ENCODE measurements at places on chromosomes 5 and 9.

DNA sequence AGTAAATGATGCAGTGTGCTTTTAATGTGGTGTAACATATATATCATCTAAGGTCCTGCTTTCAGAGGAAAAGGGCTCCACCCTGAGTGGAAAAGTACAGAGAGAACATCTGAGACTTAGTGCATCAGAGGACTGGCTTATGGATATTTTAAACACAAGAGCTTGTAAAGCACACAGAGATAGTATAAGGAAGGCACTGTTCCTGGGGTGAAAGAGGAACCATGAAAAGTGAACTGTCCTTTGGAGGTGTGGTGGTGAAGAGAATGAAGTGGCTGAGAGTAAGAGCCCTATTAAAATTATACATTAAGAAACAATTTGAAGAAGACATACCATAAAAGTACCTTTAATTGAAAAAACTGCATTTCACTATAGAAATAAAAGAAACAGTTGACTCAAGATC, 68.9 kb downstream of the CSF2 start:
- no peak for DNase-seq

GRCh38 chr5:124858612-124859011, 112.2 kb upstream of the ZNF608 start:
- DNase-seq: no peak

GRCh38 chr5:91556-92263, at the start of gene PLEKHG4B:
Gene PLEKHG4B (plus strand): TSS chr5:92168. CDS start chr5:92232, 64 bp downstream.
- DNase-seq: no peak

- DNase-seq: no peak
Measured at GRCh38 chr9:110447476-110447875, 109.8 kb upstream of the TXNDC8 start.

DNA sequence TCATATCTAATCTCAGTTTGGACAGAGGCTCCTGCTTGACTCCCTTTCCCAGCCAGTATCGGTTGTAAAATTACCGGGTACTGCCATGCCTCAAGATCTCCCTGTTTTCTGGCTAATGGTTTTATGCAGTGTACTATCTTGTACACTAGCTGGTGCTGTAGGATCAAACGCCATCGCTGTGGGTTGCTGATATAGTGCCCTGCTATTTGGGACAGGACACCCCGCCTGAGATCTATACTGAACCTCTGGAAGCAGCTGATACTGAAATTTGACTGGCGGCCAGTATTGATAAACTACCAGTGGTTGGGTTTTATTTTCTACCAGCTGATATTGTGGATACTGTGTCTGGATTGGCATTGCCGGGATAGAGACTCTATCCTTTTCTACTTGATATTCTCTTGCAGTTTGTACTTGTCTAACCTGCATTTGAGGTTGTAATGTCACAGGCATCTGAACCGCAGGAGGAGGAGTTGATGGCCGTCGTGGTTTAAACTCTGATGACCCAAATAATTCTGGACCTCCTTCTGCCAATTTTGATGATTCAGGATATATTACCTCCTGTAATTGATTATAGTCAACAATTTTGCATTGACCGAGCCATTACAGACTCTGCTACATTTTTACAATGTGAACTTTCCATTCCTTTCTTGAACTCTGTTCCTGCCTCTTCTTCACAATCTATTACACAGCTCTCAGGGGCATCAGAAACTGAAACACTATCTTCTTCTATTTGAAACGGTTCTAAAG, 112.5 kb upstream of the LARP1 start:
- no peak for DNase-seq

GRCh38 chr5:90983148-90983547, 400.0 kb downstream of the ARRDC3 start:
- no peak for DNase-seq

DNA sequence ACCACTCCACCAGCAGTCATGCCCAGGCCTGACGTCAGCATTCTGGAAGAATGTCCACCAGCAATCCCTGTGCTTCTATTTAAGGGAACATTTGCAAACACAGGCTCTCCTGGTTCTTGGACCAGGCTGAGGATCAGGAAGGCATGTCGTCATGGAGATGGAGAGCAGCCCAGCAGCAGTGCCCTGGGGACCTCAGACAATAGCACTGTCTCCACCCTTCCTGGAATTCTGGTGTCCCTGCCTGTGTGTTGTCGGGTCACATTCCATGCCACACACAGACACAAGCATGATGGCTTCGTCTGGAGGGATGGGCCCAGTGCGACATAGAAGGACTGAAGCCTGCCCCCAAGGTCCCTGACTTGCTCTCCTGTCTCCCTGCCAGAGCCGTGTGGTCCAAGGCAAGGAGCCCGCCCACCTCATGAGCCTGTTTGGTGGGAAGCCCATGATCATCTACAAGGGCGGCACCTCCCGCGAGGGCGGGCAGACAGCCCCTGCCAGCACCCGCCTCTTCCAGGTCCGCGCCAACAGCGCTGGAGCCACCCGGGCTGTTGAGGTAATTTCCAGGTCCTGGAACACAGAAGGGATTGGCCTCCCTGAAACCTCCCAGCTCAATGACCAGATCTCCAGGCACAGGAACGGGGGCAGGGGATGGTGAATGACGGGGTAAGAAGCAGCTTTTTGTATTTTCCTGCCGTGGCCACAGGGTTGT, 43.8 kb downstream of the STOM start:
- DNase-seq: no peak

DNA sequence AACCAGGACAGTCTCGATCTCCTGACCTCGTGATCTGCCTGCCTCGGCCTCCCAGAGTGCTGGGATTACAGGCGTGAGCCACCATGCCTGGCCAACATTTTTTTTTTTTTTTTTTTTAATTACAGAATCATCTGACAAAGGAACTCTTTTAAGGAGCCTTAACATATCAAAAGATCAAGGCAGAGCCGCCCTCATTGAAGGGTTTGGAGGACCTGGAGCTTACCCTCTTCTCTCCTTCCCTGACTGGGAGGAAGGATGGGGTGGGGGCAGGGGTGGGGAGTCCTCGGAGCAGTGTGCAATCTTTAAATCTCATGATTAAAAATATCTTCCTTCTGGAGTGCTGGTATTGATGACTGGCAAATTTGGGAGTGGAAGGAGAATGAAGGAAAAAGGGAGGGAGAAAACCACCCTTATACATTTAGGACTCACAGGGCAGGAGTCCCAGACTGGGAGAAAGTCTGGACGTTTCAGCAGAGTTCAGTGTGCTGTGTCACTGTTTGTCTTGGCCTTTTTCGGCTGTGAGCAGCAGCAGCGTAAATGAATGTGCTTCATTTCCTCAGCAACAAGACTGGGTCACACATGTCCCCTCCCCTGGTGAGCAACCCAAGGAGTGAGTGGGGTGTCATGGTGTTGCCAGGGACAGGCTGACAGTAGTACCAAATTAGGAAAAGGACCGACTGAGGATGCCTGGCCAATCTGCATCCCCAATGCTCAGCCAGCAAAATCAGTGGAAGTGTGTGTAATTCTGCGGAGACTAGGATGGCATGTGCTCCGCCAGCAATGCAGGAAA, 115.3 kb upstream of the BNC2 start:
- no peak for DNase-seq

DNA sequence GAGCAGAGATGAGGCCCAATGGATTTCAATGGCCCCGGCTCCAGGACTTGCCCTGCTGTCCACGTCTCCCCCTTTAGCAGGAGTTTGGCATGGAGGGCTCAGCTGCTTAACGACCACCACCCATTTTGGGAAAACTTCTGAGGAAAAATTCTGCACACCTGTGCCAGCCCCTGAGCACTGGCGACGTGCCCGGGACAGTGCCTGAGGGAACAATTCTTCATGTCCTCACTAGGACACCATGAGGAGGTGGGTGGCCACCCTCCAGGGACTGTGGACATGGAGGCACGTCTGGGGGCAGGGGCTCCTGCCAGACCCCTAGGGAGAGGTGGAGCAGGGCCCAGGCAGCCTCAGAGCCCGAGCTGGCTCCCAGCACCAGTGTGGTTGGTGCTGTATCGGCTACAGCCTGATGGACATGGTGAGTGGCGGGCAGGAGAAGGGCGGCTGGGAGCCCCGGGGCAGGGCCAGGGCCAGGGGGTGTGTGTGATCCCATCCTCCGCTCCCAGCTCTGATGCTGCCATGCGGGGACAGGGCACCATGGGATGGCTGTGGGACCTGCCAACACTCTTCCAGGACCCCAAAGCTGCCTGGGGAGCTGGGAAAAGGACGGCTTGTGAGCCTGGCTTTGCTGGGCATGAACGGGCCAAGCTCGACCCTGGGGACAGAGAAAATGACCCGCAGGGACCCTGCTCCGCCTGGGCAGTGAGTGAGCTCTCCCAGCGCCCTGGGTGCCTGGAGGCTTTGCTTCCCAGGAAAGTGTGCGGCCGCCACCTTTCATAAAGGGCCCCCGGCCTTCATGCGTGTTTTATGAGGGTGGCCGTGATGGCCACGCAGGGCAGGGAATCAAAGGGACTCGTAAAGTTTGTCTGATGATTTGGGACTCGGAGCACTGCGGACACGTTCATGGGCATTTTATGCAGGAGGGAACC, 3.6 kb upstream of the QSOX2 start:
- no peak for DNase-seq

DNA sequence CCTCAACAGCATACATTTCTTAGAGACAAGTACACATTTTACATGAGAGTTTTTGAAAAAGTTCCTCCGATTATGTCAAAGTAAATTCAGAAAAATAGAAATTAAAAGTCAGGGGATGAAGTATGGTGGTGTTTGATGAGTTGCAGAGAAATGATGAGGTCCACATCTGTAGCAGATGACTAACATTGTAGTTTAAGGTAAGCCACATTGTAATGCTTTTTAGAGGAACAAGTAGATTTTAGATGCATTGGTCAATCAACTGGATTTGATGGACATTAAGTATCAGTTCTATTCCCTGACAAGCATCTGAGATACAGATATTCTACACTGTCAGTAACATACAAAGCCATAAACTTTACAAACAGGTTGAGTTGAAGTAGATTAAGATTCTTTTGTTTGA, 402.4 kb upstream of the RORB start:
- no peak for DNase-seq

- no peak for DNase-seq
Measured at GRCh38 chr5:149489605-149490037, 61.6 kb downstream of the CSNK1A1 start.

GRCh38 chr9:110555551-110556331, 23.8 kb downstream of the SVEP1 start:
- no peak for DNase-seq

- no peak for DNase-seq
Measured at GRCh38 chr9:107767711-107768110, 278.1 kb upstream of the KLF4 start.

DNA sequence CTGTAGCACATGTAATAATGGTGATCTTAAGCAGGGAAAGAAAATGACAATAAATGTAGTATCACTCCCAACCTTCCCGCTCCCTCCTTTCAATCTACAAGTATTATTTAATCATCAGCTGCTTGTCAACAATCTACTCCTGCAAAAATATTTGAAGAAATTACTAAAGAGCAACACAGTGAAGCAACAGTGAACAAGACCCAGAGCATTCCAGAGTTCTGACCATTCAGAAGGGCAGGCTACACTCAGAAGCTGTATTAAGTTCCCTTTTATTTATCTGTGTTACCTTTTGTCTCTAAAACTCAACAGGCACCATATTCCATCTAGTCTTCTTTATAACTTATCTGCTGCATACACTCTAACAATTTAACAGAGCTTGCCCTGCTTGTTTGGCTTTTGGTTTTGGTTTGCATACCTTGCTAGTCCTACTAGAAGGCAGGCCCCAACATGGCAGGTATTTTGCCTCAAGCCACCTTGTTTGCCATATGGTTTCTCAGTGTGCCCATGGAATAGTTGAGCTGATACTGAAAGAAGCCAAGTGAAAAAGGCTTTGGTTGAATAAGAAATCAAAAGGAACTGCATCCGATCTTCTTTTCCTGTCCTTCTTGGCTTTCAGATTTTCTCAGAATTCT, 253.9 kb downstream of the CEMIP2 start:
- DNase-seq: no peak

GRCh38 chr9:101736717-101737116, 1.7 kb downstream of the GRIN3A start:
- no peak for DNase-seq

GRCh38 chr9:124928116-124928515, 12.8 kb downstream of the GOLGA1 start:
- DNase-seq: no peak

GRCh38 chr9:27047136-27047535, 41.7 kb upstream of the LRRC19 start:
- DNase-seq: no peak

- no peak for DNase-seq
Measured at GRCh38 chr5:72612810-72613209, 105.6 kb upstream of the ZNF366 start.

- no peak for DNase-seq
Measured at GRCh38 chr5:36777105-36777757, 99.3 kb upstream of the NIPBL start.

DNA sequence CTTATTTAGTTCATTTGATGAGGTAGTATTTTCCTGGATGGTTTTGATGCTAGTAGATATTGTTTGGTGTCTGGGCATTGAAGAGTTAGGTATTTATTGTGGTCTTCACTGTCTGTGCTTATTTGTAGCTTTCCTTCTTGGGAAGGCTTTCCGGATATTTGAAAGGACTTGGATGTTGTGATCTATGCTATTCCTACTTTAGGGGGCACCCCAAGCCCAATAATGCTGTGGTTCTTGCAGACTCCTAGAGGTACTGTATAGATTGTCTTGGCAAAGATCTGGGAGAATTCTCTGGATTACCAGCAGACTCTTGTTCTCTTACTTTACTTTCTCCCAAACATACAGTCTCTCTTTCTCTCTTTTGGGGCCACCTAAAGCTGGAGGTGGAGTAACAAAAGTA, 315.7 kb downstream of the MAT2B start:
- DNase-seq: no peak

DNA sequence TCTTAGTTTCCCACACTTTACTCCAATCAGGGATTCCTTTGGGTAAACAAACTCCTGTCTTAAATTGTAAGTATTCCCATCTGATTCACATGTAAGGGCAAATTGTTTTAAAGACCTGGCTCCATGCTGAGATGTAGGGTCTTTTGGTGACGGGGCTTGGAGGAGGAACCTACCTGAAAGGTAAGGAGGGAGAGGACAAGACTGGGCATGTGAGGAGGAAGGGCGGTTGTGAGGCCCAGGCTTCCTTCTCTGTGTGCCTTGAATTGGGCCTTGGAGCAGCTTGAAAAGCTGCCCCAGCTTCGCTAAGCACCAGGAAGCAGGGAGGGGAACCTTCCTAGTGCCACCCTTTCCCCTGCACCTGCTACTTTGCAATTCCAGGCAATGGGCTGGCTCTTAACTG, 86.8 kb downstream of the C9orf152 start:
- no peak for DNase-seq

GRCh38 chr5:16974981-16975380, 38.9 kb upstream of the MYO10 start:
- DNase-seq: no peak

GRCh38 chr5:152113401-152113800, 188.8 kb upstream of the GLRA1 start:
- DNase-seq: peak; percentile 16

DNA sequence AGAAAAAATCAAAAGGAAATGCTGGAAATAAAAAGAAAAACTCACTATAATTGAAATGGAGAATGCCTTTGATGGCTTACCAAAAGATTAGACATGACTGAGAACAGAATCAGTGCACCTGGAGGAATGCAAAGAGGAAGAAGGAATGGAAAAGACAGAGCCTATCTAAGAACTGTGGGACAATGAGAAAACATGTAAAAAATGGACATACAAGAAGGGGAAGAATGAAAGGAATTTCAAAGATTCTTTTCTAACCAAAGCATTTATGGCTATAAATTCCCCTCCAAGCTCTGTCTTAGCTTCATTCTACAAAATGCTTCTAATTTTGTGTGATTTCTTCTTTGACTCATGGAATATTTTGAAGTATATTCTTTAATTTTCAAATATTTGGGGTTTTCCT, 47.5 kb upstream of the CLK4 start:
- DNase-seq: no peak

GRCh38 chr5:159003045-159004030, 96.4 kb downstream of the EBF1 start:
- DNase-seq: no peak

- no peak for DNase-seq
Measured at GRCh38 chr9:79664375-79664831, 92.6 kb downstream of the TLE4 start.

Data from CD4-positive, alpha-beta T cell treated with Interleukin-4 for 1 hour (primary cell).